Upper lobe of left lung (tissue), 6 donors: ENCODE measurements at places on chromosomes 12 and 14. TPM values are rescaled to one million over a fixed set of nuclear protein-coding genes. Genes with fewer than 3 reads are reported as not detected.

DNA sequence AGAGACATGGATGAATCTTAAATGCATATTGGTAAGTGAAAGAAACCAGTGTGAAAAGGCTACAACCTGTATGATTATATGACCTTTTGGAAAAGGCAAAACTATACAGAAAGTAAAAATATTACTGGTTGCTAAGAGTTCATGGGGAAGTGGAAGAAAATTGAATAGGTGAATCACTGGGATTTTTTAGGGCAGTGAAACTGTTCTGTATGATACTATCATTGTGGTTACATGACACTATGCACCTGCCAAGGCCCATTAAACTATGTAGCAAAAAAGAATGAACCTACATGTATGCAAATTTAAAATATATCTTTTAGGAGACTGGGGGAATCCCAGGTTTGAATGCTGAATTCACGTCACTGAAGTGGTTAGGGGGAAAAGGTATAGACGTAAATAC, 12.6 kb upstream of the OR8S1 start:
- no peak overlapping the region for H3K4me3 ChIP-seq
- no peaks in the 10 kb centered on the region for H3K27me3 ChIP-seq
- H3K36me3 ChIP-seq = no peaks in the 10 kb centered on the region
- H3K4me1 ChIP-seq = no peaks in the 10 kb centered on the region

LIMA1 gene
- 67.9 TPM for total RNA-seq

GRCh38 chr14:91385697-91386096, 31.9 kb downstream of the CCDC88C start:
- no peaks in the 10 kb centered on the region for H3K36me3 ChIP-seq
- H3K4me3 ChIP-seq = no peak overlapping the region
- H3K27me3 ChIP-seq = no peaks in the 10 kb centered on the region
- H3K4me1 ChIP-seq = peaks cover 39% of the 10 kb centered on the region
- H3K27ac ChIP-seq = no peak overlapping the region
- DNase-seq = no peak

- H3K36me3 ChIP-seq = peaks cover 36% of the 10 kb centered on the region
- H3K27ac ChIP-seq = peak overlapping the region; percentile 91
- H3K27me3 ChIP-seq = no peaks in the 10 kb centered on the region
- H3K4me3 ChIP-seq = no peak overlapping the region
- DNase-seq = peak; percentile 82
Observed at GRCh38 chr12:124392667-124393413, 97.9 kb downstream of the RFLNA start.

GRCh38 chr14:68020999-68021663, 201.6 kb downstream of the RAD51B start:
- no peaks in the 10 kb centered on the region for H3K4me1 ChIP-seq
- H3K4me3 ChIP-seq = no peak overlapping the region
- no peak overlapping the region for H3K27ac ChIP-seq
- DNase-seq = no peak

GRCh38 chr12:50985322-50985721, 33.0 kb downstream of the HIGD1C start:
- H3K36me3 ChIP-seq = peaks cover 46% of the 10 kb centered on the region
- no peaks in the 10 kb centered on the region for H3K27me3 ChIP-seq
- DNase-seq = peak; percentile 48
- H3K4me1 ChIP-seq = peaks cover 19% of the 10 kb centered on the region

GRCh38 chr12:27545665-27546064, 21.7 kb downstream of the PPFIBP1 start:
- H3K4me3 ChIP-seq = no peak overlapping the region
- H3K27me3 ChIP-seq = no peaks in the 10 kb centered on the region
- DNase-seq = no peak
- H3K36me3 ChIP-seq = no peaks in the 10 kb centered on the region

DNA sequence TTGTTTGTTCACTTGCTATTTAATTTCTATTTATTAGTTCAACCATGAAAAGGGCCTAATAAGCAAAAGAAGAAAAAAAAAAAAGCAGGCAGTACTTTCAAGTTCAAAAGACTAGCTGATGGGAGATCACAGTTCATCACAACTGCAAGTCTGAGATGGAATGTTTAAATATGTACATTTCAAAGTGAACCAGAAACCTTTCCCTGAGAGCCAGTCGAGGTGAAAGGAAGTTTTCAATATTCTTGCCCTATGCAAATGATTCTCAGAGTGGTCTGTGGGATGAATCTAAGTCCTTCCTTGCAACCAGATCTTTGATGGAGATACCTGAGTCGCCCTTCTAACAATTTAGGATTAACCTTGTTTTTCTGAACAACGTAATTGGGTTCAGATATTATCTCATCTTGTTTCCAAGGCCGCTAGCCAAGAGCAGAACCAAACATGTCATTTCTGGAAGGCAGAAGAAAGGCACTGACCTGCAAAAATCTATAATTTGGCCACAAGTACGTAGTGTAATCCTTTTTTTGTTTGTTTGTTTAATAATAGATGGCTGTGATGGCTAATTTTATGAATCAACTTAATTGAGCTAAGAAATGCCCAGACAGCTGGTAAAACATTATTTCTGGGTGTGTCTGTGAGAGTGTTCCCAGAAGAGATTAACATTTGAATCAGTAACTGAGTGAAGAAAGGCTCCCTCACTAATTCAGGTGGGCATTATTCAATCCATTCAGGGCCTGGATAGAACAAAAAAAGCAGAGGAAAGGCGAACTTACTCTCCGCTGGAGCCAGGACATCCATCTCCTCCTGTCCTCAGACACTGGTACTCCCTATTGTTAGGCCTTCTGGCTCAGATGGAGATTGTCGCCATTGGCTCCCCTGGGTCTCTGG, 171.1 kb upstream of the TMPO start:
- no peaks in the 10 kb centered on the region for H3K27me3 ChIP-seq
- no peak overlapping the region for H3K4me3 ChIP-seq
- H3K4me1 ChIP-seq = no peaks in the 10 kb centered on the region
- H3K36me3 ChIP-seq = no peaks in the 10 kb centered on the region
- no peak for DNase-seq

ZC3H14 gene
- 101 TPM for total RNA-seq

PLEK2 gene
- total RNA-seq = 3.6 TPM

PHETA1 gene
- 20.8 TPM for total RNA-seq

GRCh38 chr12:77115471-77115870, 50.1 kb upstream of the E2F7 start:
- no peak overlapping the region for H3K4me3 ChIP-seq
- no peaks in the 10 kb centered on the region for H3K36me3 ChIP-seq
- no peaks in the 10 kb centered on the region for H3K4me1 ChIP-seq

DNA sequence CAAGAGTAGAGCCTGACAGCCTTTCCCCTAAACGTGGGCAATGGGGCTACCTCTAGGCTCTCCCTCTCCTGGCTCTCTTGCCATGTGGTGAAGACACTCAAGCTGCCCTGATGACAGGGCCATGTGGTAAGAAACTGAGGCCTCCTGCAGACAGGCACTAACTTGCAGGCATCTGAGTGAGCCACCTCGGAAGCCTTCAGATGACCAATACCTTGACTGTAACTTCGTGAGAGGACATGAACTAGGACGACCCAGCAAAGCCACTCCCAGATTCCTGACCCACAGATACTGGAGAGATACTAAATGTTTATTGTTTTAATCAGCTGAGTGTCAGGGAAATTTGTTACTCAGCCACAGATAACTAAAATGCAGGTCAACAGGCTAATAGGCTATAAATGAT, 96.4 kb downstream of the EFCAB11 start:
- H3K27me3 ChIP-seq = no peaks in the 10 kb centered on the region
- no peaks in the 10 kb centered on the region for H3K36me3 ChIP-seq
- no peak for DNase-seq
- H3K27ac ChIP-seq = no peak overlapping the region
- H3K4me1 ChIP-seq = no peaks in the 10 kb centered on the region
- no peak overlapping the region for H3K4me3 ChIP-seq

GRCh38 chr12:27806259-27806658, 26.2 kb upstream of the MANSC4 start:
- no peaks in the 10 kb centered on the region for H3K27me3 ChIP-seq
- no peaks in the 10 kb centered on the region for H3K4me1 ChIP-seq
- no peak overlapping the region for H3K4me3 ChIP-seq
- H3K27ac ChIP-seq = no peak overlapping the region
- H3K36me3 ChIP-seq = no peaks in the 10 kb centered on the region
